ENCODE measurements at places on chromosomes 1 and 21.

DNA sequence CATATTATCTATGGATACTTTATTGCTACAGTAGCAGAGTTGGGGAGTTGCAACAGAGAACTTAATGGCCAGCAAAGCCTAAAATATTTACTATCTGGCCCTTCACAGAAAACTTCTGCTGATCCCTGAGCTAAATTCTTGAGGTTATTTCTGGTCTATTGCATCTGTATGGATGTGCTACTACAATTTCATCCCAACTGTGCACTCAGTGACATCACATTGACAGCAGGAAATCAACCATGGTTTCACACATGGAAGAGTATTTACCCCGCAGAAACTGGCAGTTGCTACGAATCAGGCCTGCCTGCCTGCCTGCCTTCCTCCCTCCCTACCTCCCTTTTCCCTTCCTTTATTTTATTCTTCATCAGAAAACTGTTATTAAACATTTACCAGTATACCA, 12.1 kb downstream of the CLCA2 start:
- DNase-seq = no peak

- DNase-seq = no peak
These were observed 156.0 kb downstream of the COL24A1 start for GRCh38 chr1:86000601-86001000.

DNA sequence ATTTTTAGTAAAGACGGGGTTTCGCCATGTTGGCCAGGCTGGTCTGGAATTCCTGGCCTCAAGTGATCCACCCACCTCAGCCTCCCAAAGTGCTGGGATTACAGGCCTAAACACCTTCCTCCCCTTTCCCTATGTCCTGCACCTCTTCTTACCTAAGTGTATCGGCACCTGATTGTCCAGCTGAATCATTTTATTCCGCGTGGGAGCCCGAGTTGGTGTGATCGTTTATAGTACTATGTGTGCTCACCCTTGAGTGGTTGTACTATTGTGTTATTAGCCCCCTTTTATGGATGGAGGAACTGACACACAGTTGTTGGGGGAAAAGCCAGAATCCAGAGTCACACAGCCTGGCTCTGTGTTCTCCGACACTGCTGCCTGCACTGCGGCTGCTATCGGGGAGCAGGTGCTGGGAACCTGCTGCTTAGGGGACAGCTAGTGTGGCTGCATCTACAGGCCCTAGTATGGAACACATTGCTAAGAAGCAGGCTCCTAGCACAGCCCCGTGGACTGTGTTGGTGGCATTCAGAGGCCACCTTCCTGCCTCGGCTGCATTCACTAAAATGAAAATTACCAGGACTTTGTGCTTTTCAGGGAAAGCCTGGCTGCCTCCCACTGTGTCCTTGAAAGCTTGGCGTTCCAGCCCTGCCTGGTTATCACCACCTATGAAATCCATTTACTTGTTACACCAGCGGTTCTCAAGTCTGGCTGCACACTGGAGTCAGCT, 21.6 kb downstream of the ENO1 start:
- DNase-seq = no peak

DNA sequence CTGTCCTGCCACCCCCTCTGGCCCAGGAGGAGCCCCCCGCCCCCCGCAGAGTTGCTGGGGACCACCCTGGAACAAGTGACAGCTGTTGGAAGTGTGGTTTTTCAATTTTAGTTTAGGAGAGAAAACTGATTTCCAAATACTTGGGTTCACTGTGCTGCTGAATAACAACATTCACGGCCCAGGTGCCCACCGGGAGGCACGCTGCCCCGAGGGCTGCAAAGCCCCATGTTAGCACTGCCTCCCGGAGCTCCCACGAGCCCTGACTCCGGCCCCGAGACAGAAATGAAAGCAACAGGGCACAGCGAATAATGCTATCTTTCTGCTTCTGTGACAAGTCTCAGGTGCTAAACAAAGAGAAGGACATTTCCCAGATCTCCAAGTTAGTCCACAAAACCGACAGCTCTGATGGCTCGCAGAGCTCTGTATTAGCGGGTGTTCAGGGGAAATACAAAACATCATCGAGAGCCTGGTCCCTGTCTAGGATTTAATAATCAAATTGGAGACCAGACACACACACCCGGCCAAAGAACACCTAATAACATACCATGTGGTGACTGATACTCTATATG, 451.5 kb downstream of the KIF26B start:
- DNase-seq = no peak

- no peak for DNase-seq
These were observed 990.0 kb downstream of the KCNT2 start for GRCh38 chr1:195618287-195618686.

Data from Right ventricle myocardium superior (tissue), 1 donor.